Aorta (tissue), 5 donors: ENCODE measurements at places on chromosomes 7 and 10. TPM values are rescaled to one million over a fixed set of nuclear protein-coding genes. Genes with fewer than 3 reads are reported as not detected.

- no peak for DNase-seq
Measured at GRCh38 chr10:7606951-7607404, 59.8 kb downstream of the ITIH5 start.

- DNase-seq = peak; percentile 28
Measured at GRCh38 chr10:71801361-71801760, 28.0 kb upstream of the VSIR start.

DNA sequence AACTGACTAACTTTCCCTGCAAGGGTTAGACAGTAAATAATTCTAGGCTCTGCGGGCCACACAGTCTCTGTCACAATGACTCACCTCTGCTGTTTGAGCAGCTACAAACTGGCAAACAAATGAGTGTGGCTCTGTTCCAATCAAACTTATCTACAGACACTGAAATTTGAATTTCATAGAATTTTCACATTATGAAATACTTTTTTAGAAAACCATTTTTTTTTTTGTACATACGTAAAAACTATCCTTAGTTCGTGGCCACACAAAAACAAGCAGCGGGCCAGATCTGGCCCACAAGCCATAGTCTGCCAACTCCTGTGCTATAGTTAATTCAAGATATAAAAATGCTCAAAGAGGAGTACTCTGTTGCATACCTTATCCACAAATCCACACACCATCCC, 32.6 kb downstream of the PIP4K2A start:
- no peak for DNase-seq

The FGFR2 gene
- total RNA-seq = 13.1 TPM

The OIT3 gene
- total RNA-seq = 0.15 TPM

The OR2A42 gene
- 1.3 TPM for total RNA-seq

The TUBB8 gene
- not detected for total RNA-seq
